ENCODE measurements at places on chromosomes 12 and 14.

DNA sequence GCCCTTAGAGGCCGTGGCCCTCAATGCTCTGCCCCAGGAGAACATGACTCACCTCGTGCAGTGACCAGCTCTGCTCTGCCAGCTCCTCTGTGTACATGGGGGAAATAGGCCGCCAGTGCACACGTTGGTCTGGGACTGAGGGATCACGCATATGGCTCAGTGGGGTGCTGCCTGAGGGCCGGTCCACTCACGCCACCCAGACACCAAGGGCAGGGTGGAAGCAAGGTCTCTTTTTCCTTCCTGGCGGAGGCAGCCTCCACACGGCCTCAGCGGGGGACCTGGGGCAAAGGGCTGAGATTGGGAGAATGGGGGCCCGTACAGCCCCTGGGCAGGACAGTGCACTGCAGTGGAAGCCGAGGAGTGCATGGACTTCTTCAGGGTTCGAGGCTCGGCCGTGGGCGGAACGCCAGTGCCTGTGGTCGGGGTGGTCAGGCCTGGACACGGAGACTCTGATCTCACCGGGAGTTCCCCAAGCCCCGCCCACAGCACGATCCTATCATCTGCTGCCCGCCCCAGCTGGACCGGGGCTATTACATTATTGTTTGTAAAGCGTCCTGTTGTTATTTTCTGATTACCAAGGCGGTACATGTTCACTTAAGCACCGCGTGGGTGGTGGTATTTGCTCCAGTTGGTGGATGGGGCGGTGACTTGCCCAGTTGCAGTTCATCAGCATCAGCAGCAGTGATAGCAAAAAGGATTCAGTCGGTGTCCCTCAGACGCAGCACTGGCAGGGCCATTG is 38.8 kb upstream of the TDRD9 start:
- DNase-seq, result peak; percentile 70

DNA sequence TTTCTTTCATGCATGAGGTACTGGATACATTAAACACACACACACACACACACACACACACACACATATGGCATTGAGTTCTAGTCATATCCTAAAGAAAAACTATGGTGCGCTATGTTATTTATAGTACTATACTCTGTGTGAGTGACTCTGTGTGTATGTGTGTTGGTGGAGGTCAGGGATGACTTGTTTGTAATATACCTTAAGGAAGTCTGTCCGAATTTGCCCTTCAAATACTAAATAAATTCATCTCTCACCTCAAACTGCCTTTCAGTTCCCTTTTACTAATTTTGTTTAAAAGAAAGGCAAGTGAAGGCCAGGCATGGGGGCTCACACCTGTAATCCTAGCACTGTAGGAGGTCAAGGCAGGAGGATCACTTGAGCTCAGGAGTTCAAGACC is 2.1 kb upstream of the AKAP5 start:
- no peak for DNase-seq

- peak; percentile 92 for DNase-seq
Measured at GRCh38 chr12:107317751-107318555, 224.6 kb upstream of the CRY1 start.

DNA sequence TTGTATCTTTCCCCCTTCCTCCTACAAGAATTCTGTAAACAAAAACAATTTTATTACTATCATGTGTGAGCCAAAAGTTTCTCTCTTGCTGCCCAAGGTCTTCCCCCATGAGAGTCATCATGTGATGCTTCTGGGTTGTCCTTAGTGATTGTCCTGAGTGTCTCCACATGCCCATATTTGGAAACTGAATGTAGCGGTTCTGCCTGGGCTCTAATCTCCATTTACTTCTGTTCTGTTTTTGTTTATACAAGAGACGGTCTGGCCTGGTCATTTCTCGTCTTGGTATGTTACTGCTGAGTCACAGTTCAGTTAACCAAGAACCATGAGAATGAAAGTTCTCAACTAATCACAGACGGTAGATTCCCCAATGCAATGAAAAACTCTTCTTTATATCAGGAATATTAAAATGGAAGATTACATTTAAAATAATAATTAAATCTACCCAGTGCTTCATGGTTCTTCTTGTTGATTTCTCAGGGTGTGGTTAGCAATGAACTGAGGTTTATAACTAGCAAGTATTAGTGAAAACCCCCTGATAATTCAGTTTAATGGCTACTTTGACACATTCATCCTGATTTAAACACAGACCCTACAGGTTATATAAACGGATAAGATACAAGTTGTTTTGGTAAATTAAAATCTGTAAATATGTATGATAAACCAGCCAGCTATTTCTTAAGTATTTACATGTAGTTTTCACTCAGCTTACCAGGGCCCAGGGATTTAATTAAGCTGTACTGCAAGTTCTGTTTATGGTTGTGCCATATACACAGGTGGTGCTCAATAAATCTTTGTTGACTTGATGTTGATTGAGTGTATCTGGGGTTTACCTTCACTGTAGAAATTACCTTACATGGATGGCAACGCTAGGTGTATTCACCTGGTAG is 81.1 kb downstream of the PELI2 start:
- DNase-seq, result peak; percentile 78

DNA sequence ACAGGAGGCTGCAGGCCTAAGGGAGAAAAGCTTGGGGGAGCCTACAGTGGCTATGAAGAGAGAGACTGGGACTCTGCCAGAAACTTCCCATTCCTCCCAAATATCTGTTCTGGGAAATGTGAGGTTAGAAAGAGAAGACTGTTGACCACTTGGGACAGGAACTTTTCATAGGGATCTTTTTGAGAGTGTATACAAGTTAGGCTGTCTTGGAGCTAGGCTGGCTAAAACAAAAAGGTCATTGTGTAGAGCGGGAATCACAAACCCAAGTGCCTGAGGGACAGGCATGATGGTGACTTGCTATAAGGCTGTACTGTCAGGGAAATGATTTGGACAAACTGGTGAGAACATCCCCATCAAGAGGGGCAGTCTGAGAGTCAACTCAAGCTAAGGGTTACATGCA is 175.1 kb downstream of the GRIP1 start:
- DNase-seq, result no peak

GRCh38 chr14:100658181-100658886 is 68.4 kb upstream of the DLK1 start:
- DNase-seq, result no peak

- peak; percentile 74 for DNase-seq
Measured at GRCh38 chr14:54329082-54329695, 67.6 kb upstream of the CDKN3 start.

DNA sequence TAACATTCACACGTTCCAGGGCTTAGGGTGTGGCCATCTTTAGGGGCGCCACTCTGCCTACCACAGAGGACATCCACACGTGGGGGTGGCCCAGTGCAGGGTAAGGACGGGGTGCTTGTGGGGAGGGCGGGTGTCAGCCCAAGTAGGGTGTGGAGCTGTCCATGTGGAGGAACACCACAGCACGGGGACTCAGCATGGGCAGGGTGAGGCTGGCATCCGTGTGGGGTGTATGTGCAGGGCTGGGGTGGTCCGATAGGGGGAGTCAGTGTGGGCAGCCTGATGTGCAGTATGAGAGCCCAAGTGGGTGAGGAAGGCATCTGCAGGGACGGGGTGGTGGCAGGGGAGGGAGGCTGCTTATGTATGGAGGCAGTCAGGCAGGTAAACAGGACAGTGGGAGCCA is 17.7 kb downstream of the PSMC1 start:
- no peak for DNase-seq

DNA sequence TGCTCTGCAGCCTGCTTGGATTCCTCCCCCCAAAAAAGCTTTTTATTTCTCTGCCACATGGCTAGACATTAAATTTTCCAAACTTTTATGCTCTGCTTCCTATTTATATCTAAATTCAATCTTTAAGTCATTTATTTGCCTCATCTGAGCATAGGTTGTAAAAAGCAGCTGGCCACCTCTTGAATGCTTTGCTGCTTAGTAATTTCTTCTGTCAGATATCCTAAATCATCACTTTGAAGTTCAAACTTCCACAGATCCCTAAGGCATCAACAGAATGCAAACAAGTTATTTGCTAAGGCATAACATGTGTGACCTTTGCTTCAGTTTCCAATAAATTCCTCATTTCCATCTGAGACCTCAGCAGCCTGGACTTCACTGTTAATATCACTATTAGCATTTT is 209.6 kb downstream of the FSCB start:
- no peak for DNase-seq

GRCh38 chr12:1848146-1848545 is 27.8 kb downstream of the LRTM2 start:
- DNase-seq, result no peak

DNA sequence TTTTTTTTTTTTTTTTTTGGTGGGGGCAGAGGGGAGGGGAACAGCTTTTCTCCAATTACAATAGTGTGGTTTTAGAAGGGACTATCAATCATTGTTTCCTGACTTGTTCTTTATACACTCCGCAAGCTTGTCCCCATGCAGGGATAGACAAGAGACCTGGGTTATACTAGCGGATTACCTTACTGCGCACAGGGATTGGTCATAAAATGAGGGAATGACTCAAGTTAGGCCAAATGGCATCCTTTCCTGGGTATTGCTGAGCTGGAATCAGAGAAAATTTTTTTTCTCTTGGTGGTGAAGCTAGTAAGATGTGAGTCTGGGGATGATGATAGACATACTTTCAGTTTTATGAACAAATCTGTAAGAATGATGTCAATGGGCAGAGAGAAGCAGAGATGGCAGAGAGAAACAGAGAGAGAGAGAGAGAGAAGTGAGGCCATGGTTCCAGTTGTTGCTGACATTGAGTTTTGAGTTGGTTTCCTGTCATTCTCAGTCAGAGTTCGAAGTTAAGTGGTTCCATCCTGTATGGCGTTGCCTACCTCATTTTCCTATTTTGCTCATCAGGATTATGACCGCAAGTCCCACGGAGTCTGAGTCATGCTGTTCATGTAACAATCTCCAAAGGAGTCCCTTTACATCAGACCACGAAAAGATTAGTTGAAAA is 59.1 kb upstream of the OTOGL start:
- no peak for DNase-seq

DNA sequence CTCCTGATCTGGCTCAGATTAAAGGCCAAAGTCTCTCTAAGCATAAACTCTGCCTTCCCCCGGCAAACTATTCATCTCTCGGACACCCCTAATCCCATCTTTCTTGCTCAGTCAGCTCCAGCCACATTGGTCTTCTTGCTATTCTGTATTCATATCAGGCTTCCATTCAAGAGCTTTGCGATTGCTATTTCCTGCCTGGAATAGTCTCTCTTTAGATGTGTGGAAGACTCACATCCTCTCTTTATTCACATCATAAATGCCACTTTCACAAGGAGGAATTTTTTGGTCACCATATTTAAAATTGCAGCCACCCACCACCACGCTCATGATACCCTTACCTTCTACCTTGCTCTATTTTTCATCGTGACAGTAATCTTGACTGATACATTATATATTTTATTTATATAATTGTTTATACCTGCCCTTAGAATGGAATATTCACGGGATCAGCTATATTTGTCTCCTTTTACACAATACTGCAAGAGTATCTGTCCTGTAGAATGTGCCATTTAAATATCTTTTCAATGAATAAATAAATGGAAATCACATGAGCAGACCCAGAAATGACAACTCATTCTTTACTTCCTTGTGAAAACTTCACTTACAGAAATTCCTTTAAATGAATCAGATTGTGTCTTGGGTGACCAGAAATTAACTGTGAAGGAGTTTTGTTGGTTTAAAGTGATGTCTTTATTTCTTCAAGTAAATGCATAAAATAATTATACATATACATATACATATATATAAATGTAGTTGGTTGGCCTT is 780.6 kb upstream of the FLRT2 start:
- no peak for DNase-seq

DNA sequence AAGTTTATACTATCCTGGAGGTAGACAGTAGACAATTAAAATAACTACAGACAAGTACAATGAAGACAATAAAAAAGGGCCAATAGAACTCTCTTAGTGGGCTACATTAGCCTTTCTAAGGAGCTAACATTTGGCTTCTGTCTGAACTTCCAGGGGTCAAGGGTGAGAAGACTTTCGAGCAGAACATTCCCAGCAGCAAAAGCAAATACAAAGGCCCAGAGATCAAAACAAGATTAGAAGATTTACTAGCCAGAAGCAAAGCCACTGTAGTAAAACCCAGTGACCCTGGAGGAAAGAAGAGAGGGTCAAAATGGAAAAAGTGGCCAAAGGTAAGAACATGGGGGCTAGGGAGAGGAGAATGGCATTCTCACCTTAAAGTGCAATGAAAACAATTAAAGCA is 63.2 kb downstream of the ATP2B1 start:
- DNase-seq, result no peak

GRCh38 chr14:93012951-93013719 is 90.2 kb downstream of the CHGA start:
- peak; percentile 26 for DNase-seq

- DNase-seq, result no peak
Measured at GRCh38 chr14:51180577-51180976, 59.5 kb upstream of the TMX1 start.

GRCh38 chr12:124394462-124395128 is 99.7 kb downstream of the RFLNA start:
- no peak for DNase-seq

- no peak for DNase-seq
Measured at GRCh38 chr12:131620520-131620919, 90.4 kb upstream of the SFSWAP start.

All from MCF 10A (cell line).